Activated CD8-positive, alpha-beta T cell treated with anti-CD3 and anti-CD28 coated beads, Interleukin-2, amount 10 ng/mL, durations not matched to agents 7 days and 5 days (primary cell): ENCODE measurements at places on chromosomes 6 and 20.

DNA sequence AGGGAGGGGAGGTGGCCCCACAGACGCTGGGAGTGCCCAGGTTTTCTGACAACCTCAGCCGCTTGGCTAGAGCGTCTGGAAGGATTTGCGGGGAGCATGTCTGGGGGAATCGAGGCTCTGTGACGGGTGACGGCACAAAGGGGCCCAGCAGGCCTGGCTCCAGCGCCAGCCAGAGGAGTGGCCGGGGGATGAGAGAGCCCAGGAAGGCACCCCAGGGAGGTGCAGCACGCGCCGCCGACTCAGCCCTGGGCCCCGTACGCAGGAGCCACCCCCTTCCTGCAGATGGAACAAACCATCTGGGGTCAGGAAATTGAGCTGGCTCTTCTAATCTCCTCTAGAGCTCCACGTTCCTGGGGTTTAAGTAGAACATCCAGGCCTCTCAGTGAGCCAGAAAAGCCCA lies 5.9 kb upstream of the SLCO4A1 start:
- H3K27me3 ChIP-seq = peaks cover 20% of the 10 kb centered on the region
- H3K27ac ChIP-seq = peak overlapping the region; percentile 55
- peaks cover 37% of the 10 kb centered on the region for H3K4me1 ChIP-seq
- H3K4me3 ChIP-seq = peak overlapping the region; percentile 15

- no peak overlapping the region for H3K27ac ChIP-seq
- no peak overlapping the region for H3K4me3 ChIP-seq
- no peaks in the 10 kb centered on the region for H3K36me3 ChIP-seq
- H3K27me3 ChIP-seq = peaks cover 2% of the 10 kb centered on the region
Observed at GRCh38 chr6:129521946-129522345, 188.0 kb downstream of the ARHGAP18 start.

GRCh38 chr20:35134880-35135279 lies 12.3 kb downstream of the EDEM2 start:
- no peak overlapping the region for H3K4me3 ChIP-seq
- no peak for DNase-seq
- H3K27ac ChIP-seq = no peak overlapping the region
- no peaks in the 10 kb centered on the region for H3K4me1 ChIP-seq
- no peaks in the 10 kb centered on the region for H3K27me3 ChIP-seq
- peaks cover 46% of the 10 kb centered on the region for H3K36me3 ChIP-seq

GRCh38 chr6:88143421-88144157 lies 22.6 kb downstream of the CNR1 start:
- no peak overlapping the region for H3K4me3 ChIP-seq
- no peaks in the 10 kb centered on the region for H3K36me3 ChIP-seq
- no peaks in the 10 kb centered on the region for H3K27me3 ChIP-seq
- DNase-seq = no peak
- H3K27ac ChIP-seq = no peak overlapping the region
- no peaks in the 10 kb centered on the region for H3K4me1 ChIP-seq

DNA sequence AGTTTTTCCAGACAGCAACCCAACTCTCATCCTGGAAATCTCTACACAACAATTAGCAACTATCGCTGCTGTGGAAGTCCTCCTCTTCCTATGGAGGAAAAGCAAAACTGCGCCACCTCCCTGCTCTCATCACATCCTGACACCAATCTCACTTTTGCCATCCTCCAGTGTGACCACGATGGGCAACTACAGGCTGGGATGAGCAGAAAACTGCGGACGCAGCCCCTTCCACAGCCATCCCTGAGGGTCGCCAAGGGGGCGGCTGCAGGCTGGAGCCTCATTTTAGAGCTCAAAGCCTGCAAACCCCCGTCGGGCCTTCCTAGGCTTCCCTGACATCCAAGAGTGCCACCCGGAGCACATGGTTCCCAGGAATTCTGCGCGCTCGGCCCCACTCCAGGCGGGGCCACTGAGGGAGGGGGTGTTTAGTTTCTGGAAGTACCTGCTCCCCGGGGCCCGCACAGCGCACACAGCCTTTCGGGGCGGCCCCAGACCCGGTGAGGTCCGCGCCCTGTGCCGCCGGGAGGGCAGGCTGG lies 1.2 kb downstream of the TCFL5 start:
- peaks cover 7% of the 10 kb centered on the region for H3K36me3 ChIP-seq
- DNase-seq = no peak
- H3K27ac ChIP-seq = no peak overlapping the region
- peaks cover 23% of the 10 kb centered on the region for H3K4me1 ChIP-seq

GRCh38 chr20:63226042-63226943 lies 9.4 kb upstream of the BIRC7 start:
- no peaks in the 10 kb centered on the region for H3K4me1 ChIP-seq
- H3K27me3 ChIP-seq = peaks cover 23% of the 10 kb centered on the region
- no peak for DNase-seq
- H3K4me3 ChIP-seq = no peak overlapping the region

GRCh38 chr6:72651174-72651573 lies 29.3 kb downstream of the KCNQ5 start:
- H3K27ac ChIP-seq = no peak overlapping the region
- H3K4me1 ChIP-seq = peaks cover 15% of the 10 kb centered on the region
- H3K4me3 ChIP-seq = no peak overlapping the region
- H3K36me3 ChIP-seq = peaks cover 5% of the 10 kb centered on the region

GRCh38 chr20:61933951-61934715 lies 131.5 kb downstream of the TAF4 start:
- no peaks in the 10 kb centered on the region for H3K36me3 ChIP-seq
- no peak overlapping the region for H3K27ac ChIP-seq
- no peaks in the 10 kb centered on the region for H3K27me3 ChIP-seq
- no peaks in the 10 kb centered on the region for H3K4me1 ChIP-seq
- DNase-seq = no peak

DNA sequence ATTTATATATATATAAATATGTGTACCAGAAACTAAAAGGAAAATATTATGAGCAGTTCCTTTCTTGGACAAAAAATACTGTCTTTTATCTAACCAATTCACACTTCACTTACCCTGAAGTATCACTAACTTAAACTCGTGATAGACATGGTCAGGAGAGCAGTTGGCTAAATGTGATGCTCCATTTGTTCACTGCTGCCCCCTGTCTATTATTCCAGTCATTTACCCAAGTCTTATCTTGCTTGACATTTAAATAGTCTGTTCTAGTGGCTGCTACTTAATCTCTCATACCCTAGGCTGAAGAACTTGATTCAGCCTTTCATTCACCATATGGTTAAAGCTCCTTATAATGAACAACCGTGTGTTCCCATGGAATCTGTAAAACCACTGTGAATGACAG lies 789.6 kb upstream of the EYS start:
- H3K4me3 ChIP-seq = no peak overlapping the region
- no peaks in the 10 kb centered on the region for H3K4me1 ChIP-seq
- H3K27ac ChIP-seq = no peak overlapping the region
- DNase-seq = no peak
- no peaks in the 10 kb centered on the region for H3K36me3 ChIP-seq

GRCh38 chr20:5044075-5044620 lies 42.8 kb upstream of the SLC23A2 start:
- H3K27ac ChIP-seq = no peak overlapping the region
- peaks cover 8% of the 10 kb centered on the region for H3K4me1 ChIP-seq
- no peaks in the 10 kb centered on the region for H3K36me3 ChIP-seq
- DNase-seq = no peak
- H3K4me3 ChIP-seq = no peak overlapping the region

GRCh38 chr6:115932481-115932880 lies 128.2 kb downstream of the FRK start:
- H3K4me1 ChIP-seq = no peaks in the 10 kb centered on the region
- no peak overlapping the region for H3K4me3 ChIP-seq
- no peaks in the 10 kb centered on the region for H3K36me3 ChIP-seq
- DNase-seq = no peak
- H3K27ac ChIP-seq = no peak overlapping the region
